ENCODE measurements at places on chromosomes 5 and 9.

DNA sequence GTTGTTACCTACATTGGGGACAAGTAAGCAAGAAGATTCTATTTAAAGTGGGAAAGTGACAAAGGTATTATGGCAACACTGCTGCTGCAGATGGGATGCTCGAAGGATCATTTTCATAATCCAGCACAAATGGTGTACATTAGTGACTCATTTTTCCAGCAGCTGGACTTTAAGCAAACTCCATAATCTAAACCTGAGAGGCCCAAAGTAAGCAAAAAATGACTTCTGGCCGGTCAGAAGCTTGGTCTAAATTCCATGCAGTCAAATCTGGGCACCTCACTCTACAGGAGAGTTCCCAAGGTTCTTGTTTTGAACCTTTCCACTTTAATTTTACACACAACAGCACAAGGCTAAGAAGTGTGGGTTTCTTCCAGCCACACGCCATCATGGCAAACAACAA lies 43.6 kb upstream of the TRAF1 start:
- DNase-seq, result no peak

- DNase-seq, result no peak
These were observed 40.6 kb downstream of the TENT4A start for GRCh38 chr5:6753851-6754250.

DNA sequence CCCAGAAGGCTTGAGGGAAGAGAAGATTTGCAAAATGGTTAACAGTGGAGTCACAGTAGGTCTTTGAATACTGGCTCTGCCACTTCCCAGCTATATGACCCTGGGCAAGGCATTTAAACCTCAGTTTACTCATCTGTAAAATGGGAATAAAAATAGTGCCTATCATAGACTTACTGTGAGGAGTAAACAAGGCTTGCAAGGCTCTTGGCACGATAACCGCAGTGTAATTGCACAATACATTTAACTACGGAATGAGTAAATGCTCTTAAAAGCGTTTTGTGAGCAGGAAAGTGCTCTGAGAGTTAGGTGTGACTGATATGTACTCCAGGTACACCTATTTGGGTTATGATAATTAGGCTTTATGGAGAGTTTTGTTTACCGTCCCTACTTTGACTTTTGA lies 8.4 kb downstream of the SLC36A3 start:
- no peak for DNase-seq

- DNase-seq, result no peak
These were observed 9.1 kb upstream of the SLC28A3 start for GRCh38 chr9:84349671-84350070.

Measured in activated naive CD4-positive, alpha-beta T cell (primary cell).